ENCODE measurements at places on chromosomes 12 and 14.

- peak; percentile 87 for DNase-seq
These were observed 21.0 kb upstream of the PSMC1 start for GRCh38 chr14:90235179-90235976.

GRCh38 chr14:90720336-90720735 is 95.9 kb downstream of the TTC7B start:
- DNase-seq: no peak

DNA sequence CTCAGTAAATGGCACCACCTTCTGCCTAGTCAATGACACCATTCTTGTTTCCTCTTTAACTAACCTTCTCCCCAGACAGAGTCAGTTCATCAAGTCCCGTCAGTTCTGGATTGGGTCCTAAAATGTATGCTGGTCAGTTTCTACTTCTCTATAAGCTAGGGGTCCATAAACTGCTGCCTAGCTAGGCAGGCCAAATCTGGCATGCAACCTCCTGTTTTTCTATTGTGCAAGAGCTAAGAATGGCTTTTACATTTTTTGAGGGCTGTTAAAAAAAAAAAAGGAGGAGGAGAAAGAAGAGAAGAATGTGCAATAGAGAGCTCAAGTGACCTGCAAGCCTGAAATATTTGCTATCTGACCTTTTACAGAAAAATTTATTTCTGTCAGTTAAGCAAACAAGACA is 6.4 kb upstream of the TMED10 start:
- no peak for DNase-seq

GRCh38 chr12:129571901-129572494 is 331.8 kb downstream of the TMEM132D start:
- peak; percentile 48 for DNase-seq

Data from NCI-H510A treated with DMSO at 0.1 percent for 48 hours (cell line).